ENCODE measurements at places on chromosomes 4 and X.

GRCh38 chrX:87808576-87809243 lies 291.1 kb downstream of the KLHL4 start:
- DNase-seq: no peak

DNA sequence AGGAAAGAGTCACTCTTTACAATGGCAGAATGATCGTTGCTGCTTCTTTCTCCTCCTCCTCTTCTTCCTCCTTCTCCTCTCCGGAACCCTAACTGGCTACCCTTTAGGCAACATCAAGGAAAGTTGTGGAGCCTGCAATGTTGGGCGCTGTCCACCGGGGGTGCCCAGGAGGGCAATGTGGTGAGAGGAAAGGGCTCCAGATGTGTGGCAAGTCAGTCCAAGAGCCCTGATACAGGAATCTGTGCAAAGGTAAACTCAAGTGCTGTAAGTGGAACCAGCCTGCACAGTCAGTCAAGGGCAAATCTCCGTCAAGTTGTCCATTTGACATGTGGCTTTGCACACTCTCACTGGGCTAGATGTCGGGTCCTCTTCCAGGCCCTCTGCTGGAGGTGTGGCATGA lies 2.8 kb downstream of the RTL5 start:
- DNase-seq: no peak

DNA sequence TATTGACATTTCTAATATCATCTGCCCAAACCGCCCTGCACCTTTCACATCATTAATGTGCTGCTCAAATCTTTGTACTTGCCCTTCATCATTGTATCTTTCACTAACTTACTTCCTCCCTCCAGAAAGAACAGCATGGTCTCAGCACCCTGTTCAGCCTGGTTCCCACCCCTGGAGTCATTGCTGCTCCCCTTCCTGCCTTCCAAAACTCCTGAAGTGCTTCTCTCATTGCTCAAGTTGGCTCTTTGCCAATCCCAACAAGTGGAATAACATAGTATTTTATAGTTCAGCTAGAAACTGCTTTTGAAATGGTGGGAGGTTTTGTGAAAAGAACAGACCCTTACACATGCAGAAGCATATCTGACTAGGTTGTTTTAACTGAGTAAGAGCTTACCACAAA lies 14.0 kb upstream of the TTC29 start:
- no peak for DNase-seq

- peak; percentile 31 for DNase-seq
Observed at GRCh38 chrX:41449615-41450014, 2.5 kb downstream of the NYX start.

- DNase-seq: no peak
Observed at GRCh38 chr4:72110886-72111285, 79.1 kb downstream of the NPFFR2 start.

DNA sequence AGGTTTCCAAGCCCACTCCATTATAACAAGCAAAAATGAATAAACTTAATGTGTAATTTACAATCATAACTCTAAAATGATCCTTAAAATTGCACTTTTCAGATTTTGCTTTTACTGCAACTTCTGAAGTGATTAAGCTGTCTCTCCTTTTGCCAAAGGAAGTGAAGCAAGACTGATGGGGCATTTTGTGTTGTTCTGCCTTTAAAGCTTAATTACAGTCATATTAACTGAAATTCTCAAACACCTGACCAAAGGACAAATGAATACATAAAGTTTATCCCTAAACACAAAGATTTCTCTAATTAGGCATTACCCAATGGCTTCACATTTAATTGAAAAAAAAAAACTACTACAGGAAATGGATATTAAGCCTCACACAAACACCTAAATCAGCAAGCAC lies 101.8 kb downstream of the ATP11C start:
- DNase-seq: no peak

- no peak for DNase-seq
Observed at GRCh38 chr4:109383823-109384222, 49.8 kb upstream of the SEC24B start.

DNA sequence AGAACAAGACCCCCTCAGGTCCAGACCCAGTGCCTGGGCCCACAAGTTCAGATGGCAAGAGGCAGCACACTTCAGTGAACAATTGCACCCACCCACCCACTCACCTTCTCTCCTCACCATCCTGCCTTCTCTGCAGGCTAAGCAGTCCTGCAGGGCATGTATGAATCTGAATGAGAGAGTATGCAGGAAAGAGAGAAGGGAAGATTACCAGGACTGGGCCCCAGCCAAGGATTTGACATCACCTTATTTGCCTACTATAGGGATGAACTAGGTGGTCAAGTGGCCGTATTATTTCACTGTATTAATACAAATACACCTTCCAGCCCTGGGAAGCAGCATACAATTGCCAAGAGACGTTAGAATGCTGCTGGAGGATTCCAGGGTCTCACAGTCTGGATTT lies 2.1 kb upstream of the ZNF141 start:
- DNase-seq: no peak

- no peak for DNase-seq
Observed at GRCh38 chr4:141346144-141346543, 125.4 kb downstream of the ZNF330 start.

- no peak for DNase-seq
Observed at GRCh38 chr4:128675083-128675482, 134.4 kb upstream of the JADE1 start.

GRCh38 chr4:133162941-133163340 lies 13.8 kb downstream of the PCDH10 start:
- DNase-seq: no peak

DNA sequence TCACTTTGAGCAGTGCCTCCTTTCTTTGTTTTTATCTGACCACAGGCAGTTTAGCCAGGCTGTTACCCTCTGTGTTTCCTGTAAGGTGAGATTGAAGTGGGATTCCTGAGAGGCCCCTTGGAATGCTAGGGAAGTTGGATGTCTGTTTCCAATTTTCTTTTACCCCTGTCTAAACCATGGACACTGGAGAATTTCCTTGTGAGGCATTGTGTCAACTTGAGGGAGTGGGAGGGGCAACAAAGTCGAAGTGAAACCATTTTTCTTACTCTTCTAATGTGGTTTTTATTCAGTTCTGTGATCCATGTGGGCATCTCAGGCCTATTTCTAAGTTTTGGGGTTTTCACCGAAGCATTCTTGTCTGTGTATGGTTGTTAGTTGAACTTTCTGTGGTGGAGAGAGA lies 296.1 kb upstream of the UGT8 start:
- DNase-seq: no peak

GRCh38 chr4:5892323-5893003 lies 423 bp downstream of the CRMP1 start:
- no peak for DNase-seq

DNA sequence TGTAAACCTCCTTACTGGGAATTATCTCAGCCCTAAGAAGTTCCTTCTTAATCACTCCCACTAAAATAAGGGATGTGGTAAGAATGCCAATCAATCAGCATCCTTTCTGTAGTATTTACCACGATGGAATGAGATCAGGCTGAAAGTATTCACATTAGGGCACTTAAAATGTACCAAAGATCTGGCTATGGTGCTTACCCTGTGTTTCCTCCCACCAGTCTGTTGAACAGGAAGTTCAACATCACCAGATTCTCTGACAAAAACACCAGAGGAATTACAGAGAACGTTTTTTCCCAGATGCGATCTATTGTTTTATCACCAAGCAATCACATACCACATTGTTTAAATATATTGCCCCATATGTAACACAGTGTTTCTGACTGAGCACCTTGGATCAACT lies 2.1 kb upstream of the CLCN3 start:
- DNase-seq: no peak

GRCh38 chrX:156008915-156009314 lies 11.4 kb downstream of the IL9R start:
- DNase-seq: no peak

GRCh38 chrX:14920196-14920595 lies 47.0 kb downstream of the MOSPD2 start:
- DNase-seq: no peak

- DNase-seq: no peak
Observed at GRCh38 chr4:40340030-40340429, 4.9 kb downstream of the CHRNA9 start.

DNA sequence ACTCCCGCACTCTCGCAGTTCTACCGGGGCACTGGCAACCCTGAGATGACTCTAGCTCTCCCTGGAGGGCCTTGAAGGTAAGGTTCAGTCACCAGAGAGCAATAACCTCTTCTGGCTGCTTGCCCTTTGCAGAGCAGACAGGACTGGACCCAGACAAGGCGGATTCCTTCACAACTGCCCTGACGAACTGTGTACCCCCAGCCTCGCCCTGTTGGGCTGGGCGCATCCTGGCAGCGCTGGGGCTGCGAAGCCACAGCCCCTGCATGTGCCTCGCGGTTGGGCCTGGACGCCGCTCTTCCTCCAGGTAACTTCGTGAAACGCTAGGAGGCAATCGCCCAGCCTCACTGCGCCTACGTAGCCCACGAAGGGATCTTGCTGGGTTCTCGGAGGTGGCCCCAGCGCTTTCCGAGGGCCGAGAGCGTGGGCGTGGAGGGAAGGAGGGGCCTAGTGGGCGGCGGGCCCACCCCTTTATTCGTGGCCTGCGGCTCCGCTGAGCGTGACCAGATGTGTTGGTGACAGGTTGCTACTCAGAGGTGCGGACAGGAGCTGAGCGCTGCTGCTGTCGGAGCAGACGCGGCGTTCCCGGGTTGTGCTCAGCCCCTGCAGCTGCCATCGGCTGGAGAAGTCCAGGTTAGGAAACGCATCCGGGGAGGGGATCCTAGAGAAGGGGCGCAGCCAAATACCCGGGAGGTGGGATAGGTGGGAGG lies 1.9 kb upstream of the MAMLD1 start:
- no peak for DNase-seq

DNA sequence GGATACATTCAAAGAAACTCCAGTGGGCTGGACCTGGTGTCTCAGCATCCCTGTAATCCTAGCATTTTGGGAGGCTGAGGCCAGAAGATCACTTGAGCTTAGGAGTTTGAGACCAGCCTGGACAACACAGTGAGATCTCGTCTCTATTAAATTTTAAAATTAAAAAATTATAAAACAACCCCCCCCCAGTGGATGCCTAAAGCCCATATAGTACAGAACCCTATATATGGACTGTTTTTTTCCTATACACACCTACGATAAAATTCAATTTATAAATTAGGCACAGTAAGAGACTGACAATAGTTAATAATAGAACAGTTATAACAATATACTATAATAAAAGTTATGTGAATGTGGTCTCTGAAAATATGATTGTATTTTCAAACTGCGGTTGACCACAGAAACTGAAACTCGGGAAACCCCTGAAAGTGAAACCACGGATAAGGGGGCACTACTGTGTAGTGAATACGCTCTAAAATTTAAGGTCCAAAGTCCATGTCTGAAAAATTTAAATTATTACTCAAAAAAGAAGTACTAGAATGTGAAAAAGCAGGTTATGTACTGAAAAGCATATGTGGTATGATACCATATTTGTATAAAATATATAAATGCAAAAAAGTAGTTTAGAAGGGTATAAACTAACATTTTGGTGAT lies 2.0 kb downstream of the SMIM14 start:
- no peak for DNase-seq

DNA sequence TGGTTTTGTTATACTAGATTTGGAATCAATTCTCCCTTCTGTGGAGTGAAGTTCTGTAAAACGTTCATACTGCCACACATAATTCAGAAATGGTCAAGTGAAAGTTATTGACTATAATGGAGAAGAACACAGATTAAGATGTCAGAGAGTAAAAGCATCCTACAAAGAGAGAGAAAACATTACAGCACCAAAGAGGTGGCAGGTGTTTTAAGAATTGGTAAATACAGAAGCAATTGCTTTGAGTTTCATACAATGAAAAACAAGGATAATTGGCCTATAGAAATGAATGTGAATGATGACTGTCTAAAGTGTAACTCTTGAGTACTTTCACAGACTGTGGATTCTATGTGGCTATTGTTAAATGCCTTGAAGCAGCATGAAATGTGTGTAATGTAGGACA lies 435.6 kb upstream of the SMIM31 start:
- no peak for DNase-seq

DNA sequence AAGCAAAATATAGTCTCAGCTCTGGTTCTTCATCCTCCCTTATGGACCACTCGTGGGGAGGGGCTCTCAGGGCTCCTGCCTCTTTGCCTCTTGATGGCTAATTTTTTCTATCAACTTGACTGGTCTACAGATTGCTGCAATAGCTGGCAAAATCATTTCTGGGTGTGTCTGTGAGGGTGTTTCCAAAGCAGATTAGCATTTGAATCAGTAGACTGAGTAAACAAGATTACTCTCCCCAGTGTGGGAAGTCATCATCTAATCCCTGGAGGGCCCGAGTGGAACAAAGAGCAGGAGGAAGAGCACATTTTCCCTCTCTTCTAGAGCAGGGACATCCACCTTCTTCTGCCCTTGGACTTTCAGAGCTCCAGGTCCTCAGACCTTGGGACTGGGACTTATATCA lies 153.5 kb downstream of the STK32B start:
- no peak for DNase-seq

DNA sequence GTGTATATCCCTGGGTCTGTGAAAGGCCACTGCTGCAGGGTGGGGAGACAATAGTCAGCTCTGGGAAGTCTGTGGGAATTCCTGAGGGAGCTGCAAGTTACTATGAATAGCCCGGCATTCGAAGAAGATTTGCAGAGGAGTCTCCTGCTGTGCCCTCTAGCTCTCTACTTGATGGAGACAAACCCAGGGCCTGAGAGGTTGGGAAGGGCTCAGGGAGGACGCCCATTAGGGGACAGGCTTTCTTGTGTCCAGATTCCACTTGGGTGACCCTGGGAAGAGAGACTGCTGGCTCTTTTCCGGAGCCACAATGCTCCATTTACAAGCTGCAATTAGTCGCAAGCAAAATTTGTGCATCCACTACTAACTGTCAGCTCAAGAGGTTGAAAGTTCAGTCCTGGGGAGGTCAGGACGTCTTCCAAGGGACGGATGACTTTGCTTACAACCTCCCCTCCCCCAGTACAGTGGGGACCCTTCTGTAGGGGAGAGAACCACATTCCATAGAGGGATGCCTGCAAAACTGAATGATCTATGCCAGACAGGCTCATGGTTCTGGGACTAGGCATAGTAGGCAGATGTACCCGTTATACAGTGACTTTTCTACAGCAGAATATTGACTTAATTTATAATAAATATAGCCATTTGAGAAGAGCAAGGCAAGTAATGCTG lies 48.2 kb upstream of the PHOX2B start:
- no peak for DNase-seq
